Stimulated activated CD4-positive, alpha-beta T cell treated with anti-CD3 and anti-CD28 coated beads, Interleukin-15, amount 100 ng/mL, for 1 hour (primary cell): ENCODE measurements at places on chromosomes 4 and X.

- no peak for DNase-seq
Measured at GRCh38 chr4:78561677-78562076, 10.1 kb downstream of the ANXA3 start.

DNA sequence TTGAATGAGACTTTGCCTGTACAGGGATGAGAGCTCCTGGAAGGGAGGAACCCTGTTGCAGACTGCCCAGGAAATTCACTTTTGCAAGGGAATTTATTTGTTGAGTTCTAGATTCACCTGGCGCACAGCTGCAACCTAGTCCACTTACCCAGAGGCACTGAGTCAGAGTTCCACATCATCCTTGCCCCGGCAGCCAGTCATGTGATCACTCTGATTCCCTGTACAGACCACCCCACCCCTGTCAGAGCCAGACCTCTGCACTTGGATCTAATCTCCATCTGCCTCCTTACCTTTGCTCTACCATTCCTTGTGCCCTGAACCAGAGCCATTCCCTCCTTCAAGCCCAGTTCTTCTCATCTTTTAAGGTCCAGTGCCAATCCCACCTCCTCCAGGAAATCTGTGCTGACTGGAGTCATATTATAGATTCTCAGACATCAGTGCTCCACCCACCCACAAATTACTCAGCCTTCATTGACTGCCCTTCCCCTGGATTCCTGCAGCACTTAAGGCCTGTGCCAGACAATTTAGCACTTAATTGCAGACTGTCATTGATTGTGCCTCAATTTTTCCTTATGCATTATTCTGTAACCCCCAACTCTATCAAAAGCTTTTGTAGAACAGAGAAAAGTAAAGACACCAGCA, 84.1 kb upstream of the MAGEA4 start:
- no peak for DNase-seq

GRCh38 chr4:182294451-182294850, 51.2 kb downstream of the TENM3 start:
- no peak for DNase-seq

- DNase-seq = no peak
Measured at GRCh38 chr4:147765121-147765529, 33.2 kb downstream of the ARHGAP10 start.

DNA sequence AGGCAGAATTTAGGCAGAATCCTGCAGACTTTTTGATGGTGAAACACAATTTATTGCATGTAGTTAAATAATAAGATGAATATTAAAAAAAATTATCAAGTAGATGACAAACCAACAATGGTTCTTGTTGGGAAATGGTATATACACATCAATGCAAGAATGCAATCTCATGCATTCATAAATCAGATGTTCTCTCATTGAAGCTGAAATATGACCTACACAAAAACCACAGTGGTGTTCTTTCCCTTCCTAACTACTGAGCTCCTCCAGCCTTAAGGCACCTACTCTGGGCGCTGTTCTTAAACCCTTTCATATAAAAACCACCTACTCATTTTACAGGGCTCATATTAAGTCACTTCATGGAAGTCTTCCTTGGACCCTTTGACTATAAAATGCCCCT, 64.1 kb downstream of the ANTXR2 start:
- DNase-seq = no peak

DNA sequence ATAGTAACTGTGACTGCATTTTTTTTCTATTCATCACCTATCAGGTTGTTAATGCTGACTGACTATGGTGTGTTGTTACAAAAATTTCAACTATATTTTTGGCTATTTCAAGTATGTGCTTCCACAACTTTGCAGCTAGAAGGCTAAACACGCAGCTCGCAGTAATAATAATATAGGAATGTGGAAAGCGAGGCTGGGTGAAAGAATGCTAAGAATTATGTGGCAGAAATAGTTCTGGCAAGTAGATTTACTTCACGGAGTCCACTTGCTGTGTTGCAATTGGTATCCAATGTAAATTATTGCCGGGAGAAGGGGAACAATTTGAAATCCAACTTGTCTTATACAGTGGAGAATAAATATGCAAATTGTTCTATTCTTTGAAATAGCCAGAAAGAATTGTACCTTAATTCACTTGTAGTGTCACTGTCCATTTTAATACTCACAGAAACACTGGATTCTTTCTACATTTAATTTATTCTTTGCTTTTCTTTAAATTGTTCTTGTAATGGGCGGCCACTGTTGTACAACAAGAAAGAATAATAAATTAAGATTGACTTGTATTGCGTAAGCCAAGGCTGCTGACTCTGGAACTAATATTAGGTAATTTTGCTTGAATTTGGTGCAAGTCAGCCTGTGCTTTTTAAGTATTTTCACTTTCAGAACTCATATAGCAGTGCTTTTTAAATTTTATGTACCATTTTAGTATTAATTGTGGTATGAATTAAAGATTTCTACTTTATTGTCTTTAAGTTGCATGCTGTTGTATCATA, 154.9 kb downstream of the FRMPD4 start:
- DNase-seq = no peak

DNA sequence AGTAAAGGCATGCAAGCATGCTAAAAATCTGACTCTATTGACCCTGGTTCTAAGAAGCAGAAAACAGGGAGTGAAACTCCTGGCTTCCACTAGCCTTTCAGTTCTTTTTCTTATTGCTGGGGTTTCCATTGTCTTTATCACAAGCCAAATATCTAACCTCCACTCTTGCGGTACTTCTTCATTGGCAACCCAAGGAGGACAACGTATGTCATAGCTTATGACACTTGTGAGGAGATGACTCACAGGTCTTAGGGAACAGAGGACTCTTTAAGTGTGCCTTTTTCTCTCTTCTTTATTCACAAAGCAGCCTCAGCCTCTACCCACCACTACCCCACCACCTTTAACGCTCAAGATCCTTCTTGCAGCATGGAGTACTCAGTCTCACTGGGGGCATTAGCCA, 124.2 kb downstream of the GUCY2F start:
- DNase-seq = no peak
